Panc1 (cell line): ENCODE measurements at places on chromosomes 16 and 17. TPM values are rescaled to one million over a fixed set of nuclear protein-coding genes. Genes with fewer than 3 reads are reported as not detected.

Gene KRT31
- not detected for total RNA-seq

DNA sequence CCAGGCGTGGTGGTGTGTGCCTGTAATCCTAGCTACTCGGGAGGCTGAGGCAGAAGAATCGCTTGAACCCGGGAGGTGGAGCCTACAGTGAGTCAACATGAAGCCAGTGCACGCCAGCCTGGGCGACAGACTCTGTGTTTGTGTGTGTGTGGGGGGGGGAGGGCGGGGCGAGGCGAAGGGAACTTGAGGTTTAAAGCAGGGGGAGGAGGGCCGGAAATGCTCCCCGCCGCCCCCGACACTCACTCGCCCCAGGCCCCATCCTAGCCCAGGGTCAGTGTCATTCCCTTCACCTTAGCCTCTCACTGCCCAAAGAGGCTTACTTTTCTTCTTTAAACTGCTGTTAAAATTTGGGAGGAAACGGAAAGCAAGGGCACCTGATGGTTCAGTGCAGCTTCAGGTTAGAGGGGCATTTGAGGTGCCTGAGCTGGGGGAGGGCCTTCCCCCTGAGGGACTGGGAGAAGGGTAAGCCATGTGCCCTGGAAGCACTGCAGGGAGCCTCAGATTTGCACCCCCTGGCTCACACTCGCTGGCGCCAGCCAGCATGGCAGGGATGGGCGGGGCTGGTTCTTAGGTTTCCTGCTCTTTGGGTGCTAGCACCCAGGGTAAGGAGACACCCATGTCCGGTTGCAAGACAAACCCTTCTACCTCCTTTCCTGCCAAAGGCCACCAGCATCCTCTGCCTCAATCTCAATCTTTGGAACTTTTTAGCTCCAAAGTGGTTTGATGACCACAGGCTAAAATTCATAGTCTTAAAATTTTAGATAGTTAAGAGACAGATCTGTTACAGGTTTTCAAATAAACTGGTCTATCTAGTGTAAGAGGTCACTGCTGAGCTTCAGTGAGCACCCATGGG is 2.2 kb upstream of the LIMD2 start:
- DNase-seq: no peak

- DNase-seq: no peak
Observed at GRCh38 chr17:80424878-80425765, 10.2 kb downstream of the ENDOV start.

Gene OR3A3
- not detected for total RNA-seq

GRCh38 chr16:50497592-50497991 is 50.6 kb upstream of the NKD1 start:
- DNase-seq: no peak

Gene HSBP1
- 117 TPM for total RNA-seq
